Heart right ventricle (tissue), 16 donors: ENCODE measurements at places on chromosomes 3 and 15. TPM values are rescaled to one million over a fixed set of nuclear protein-coding genes. Genes with fewer than 3 reads are reported as not detected.
A peak's percentile ranks its signal among the peaks of the same experiment; 100 is the strongest.

- H3K36me3 ChIP-seq, result no peaks in the 10 kb centered on the region
- no peak overlapping the region for H3K27ac ChIP-seq
- H3K4me1 ChIP-seq, result no peaks in the 10 kb centered on the region
- H3K27me3 ChIP-seq, result peaks cover 4% of the 10 kb centered on the region
- no peak overlapping the region for H3K4me3 ChIP-seq
These were observed 76.9 kb downstream of the TIMP4 start for GRCh38 chr3:12081826-12082225.

DNA sequence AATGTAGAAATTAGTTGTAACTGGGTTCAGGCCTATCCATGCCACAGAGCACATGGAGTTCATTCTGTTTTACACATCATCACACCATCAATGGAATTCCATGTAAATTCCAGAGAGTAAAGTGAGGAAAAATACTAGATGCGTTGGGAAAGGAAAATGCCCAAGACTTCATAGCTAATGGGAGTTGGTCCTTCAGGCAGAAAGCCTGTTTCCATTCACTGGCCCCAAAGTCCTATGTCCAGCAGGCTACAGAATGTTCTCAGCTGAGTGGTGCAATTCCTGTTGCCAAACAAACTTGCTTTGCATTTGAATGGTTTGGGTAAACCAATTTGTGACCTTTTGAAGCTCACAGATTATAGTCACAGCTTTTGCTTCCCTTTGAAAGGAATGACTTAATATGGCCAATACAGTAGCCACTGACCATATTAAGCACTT lies 164.6 kb upstream of the PFN2 start:
- H3K27me3 ChIP-seq, result no peaks in the 10 kb centered on the region
- no peaks in the 10 kb centered on the region for H3K36me3 ChIP-seq
- H3K4me3 ChIP-seq, result no peak overlapping the region
- no peak for DNase-seq
- H3K4me1 ChIP-seq, result no peaks in the 10 kb centered on the region

PRICKLE2 gene
- total RNA-seq, result 12.2 TPM

GRCh38 chr3:175895731-175896130 lies 1036.6 kb downstream of the NAALADL2 start:
- no peaks in the 10 kb centered on the region for H3K36me3 ChIP-seq
- no peak for DNase-seq
- no peak overlapping the region for H3K4me3 ChIP-seq
- no peaks in the 10 kb centered on the region for H3K4me1 ChIP-seq
- H3K27ac ChIP-seq, result no peak overlapping the region

DNA sequence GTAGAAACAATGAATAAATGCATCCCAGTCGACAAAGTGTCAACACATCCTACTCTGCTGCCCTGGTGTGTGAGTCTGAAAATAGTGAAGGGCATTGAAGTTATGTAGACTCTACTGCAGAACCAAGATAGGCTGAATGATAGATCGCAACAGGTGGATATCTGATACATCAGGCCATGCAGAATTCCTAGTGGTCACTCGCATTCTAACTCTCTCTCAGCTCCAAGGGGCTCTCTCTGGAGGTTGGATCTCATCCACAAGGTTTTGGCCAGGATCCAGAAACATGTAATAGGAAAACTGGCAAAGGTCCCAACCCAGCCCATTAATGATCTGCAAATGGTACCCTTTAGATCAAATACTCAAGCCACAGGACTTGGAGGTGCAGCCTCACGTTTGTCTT lies 514.1 kb downstream of the MAGI1 start:
- H3K4me1 ChIP-seq, result peaks cover 37% of the 10 kb centered on the region
- H3K36me3 ChIP-seq, result no peaks in the 10 kb centered on the region
- no peak overlapping the region for H3K4me3 ChIP-seq
- DNase-seq, result no peak
- no peaks in the 10 kb centered on the region for H3K27me3 ChIP-seq

GRCh38 chr3:16071206-16071605 lies 103.3 kb upstream of the GALNT15 start:
- H3K36me3 ChIP-seq, result no peaks in the 10 kb centered on the region
- H3K4me3 ChIP-seq, result no peak overlapping the region
- no peak for DNase-seq
- H3K4me1 ChIP-seq, result no peaks in the 10 kb centered on the region
- H3K27ac ChIP-seq, result no peak overlapping the region

MED12L gene
- 4.5 TPM for total RNA-seq

PYGO1 gene
- 3.0 TPM for total RNA-seq

DNA sequence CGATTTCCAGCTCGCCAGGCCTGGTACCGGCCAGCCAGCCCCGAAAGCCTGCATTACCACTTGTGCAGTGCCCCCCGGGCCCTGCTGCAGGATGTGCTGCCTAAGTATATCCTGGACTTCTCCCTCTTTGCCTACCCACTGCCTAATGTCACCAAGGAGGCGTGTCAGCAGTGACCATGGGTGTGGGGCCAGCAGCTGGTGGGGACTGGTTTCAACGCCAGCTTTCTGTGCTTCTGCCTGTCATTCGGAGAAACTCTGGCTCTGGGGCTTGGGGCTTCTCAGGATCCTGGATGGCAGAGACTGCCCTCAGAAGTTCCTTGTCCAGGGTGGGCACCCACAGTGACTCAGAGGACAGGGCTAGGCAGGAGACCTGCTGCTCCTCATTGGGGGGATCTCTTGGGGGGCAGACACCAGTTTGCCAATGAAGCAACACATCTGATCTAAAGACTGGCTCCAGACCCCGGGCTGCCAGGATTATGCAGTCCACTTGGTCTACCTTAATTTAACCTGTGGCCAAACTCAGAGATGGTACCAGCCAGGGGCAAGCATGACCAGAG lies 1.5 kb downstream of the CHST14 start:
- H3K4me1 ChIP-seq, result peaks cover 22% of the 10 kb centered on the region
- no peaks in the 10 kb centered on the region for H3K36me3 ChIP-seq
- H3K4me3 ChIP-seq, result peak overlapping the region; percentile 94
- H3K27ac ChIP-seq, result no peak overlapping the region

DNA sequence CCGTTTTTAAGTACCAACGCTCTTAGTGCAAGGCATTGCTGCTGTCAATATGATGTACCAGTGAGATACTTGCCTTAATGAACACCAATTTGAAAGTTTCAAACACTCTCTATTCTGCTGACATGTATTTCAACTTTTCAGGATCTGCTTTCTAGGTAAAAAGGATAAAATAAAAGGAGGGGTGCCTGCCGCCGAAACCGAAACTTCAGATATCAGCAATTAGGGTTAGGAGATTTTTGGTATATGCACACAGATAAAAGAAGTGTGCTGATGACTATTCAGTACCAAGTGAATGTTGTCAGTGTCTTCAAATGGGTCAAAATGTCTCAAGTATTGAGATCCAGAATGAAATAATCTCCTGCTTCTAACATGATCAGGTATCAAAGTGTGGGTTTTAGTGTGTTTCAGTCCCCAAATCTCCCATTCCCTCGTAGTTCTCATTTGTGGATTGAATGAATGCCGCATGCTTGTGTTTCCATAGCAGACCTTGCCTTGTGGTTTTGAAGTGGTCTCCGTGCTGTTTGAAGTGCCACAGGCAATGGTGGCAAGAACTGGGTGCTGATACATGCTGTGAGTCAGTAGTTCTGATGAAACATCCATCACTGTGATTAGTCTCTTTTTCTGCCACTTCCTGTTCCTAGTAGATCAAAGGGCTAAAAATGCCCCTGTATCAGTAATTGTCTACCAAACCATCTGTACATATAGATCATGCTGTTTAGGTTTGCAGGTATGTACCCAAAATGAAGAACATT lies 22.5 kb downstream of the CHST14 start:
- no peak for DNase-seq
- H3K4me1 ChIP-seq, result no peaks in the 10 kb centered on the region
- no peak overlapping the region for H3K27ac ChIP-seq
- H3K4me3 ChIP-seq, result no peak overlapping the region

HIGD2B gene
- total RNA-seq, result not detected

TICRR gene
- not detected for total RNA-seq

- H3K4me3 ChIP-seq, result no peak overlapping the region
- no peaks in the 10 kb centered on the region for H3K27me3 ChIP-seq
- no peak for DNase-seq
- no peaks in the 10 kb centered on the region for H3K36me3 ChIP-seq
These were observed 51.2 kb upstream of the PCSK6 start for GRCh38 chr15:101540480-101541239.

GRCh38 chr3:64728994-64729393 lies 41.2 kb upstream of the ADAMTS9 start:
- H3K4me1 ChIP-seq, result peaks cover 23% of the 10 kb centered on the region
- H3K27me3 ChIP-seq, result no peaks in the 10 kb centered on the region
- no peaks in the 10 kb centered on the region for H3K36me3 ChIP-seq
- no peak for DNase-seq

XCR1 gene
- total RNA-seq, result not detected
